ENCODE measurements at places on chromosomes 3 and 15. TPM values are rescaled to one million over a fixed set of nuclear protein-coding genes. Genes with fewer than 3 reads are reported as not detected.

CYP8B1 gene
- not detected for total RNA-seq

DNA sequence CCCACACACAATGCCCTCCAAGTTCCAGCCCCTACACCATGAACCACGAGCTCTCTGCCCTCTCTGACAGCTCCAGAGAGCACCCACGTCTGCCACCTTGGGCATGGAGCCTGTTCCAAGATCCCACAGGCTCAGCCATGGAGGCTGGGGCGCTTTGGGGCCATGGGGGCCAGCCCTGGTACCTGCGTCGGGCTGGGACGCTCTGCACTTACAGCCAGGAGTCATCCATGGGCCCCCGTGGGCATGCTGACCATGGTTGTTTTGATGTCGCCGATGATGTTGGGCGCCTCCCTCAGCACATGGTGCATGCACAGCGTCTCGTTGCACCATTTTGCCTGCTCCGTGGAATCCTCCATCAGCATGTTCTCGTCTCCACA is 51.9 kb upstream of the UBE2Q2 start:
- DNase-seq, result no peak

DNA sequence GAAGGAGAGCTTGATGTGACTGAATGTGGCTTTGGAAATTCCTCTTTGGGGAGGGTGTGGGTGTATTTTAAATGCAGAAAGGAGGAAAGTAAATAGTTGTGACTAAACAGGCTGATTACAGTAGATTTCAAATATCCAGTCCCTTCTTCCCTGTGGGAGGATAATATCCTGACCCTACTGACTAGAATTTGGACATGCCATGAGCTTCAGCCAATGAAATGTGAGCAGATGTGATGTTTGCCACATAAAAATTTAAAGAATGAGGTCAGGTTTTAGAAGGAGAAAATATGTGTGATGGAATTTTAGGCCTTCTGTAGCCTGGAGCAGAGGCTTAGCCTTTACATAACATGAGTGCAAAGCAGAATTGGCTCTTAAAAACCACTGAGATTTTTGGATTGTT is 1218.9 kb downstream of the ROBO2 start:
- DNase-seq, result peak; percentile 87

GRCh38 chr15:34304613-34305012 is 33.0 kb downstream of the SLC12A6 start:
- peak; percentile 3 for DNase-seq

DNA sequence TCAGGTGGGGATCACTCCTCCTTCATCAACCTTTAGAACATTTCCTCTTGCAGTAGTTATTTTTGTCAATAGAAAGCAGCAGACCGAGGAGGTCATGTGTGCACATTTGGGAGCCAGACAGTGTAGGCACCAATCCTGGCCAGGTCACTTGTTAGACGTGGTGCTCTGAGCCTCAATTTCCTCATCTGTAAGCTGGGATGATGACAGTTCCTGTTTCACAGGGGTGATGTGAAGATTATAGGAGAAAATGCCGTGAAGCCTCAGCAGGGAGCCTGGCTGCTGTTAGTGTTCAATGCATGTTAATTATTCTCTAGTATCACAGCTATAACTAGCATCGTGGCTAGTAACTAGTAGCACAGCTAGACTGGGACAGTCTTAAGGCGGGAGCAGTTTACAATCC is 64.7 kb downstream of the ATP2B2 start:
- no peak for DNase-seq

DNA sequence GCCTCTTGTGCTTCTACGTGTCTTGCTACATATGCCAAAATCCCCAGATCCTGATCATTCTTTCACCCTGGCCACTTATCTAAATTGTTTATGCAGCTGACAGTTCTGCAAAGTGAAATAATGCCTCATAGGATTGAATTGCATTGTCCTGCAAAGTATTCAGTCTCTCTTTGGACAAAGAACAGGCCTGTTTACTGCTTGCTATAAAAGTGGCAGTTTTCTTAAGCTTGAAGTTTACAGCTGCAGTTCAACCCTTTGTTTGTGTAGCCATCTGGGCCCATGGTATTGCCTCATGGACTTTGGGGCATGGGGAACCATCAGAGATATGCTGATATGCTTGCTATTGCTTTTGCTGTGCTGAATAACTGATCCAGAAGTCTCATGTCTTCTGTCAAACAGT is 523.2 kb downstream of the OTOL1 start:
- DNase-seq, result no peak

LRRIQ4 gene
- not detected for total RNA-seq

ROPN1 gene
- not detected for total RNA-seq

CHRNA7 gene
- not detected for total RNA-seq

DNA sequence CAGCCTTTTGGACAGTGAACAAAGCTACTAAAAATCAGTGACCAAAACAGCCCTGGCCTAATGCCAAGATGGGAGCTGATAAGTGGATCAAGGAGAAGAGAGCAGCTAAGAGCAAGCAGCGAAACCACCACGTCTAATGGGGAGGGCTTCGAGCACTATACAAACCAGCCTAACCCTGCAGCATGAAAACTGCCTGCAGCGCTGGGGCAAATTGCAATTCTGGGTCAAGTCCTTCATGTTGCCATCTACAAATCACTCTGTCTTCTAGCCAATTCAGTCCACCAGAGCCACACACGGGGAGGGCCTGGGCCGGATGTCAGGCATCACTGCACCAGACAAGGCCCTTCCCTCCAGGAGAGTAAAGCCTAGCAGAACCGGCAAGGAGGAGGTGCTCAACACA is 30.5 kb upstream of the SPATA12 start:
- no peak for DNase-seq

GRCh38 chr3:158731938-158732855 is at the start of gene RARRES1:
RARRES1 (minus strand) TSS chr3:158732457; CDS start chr3:158732415, 42 bp downstream.
- DNase-seq, result peak; percentile 23

GOLGA6L7 gene
- not detected for total RNA-seq

DNA sequence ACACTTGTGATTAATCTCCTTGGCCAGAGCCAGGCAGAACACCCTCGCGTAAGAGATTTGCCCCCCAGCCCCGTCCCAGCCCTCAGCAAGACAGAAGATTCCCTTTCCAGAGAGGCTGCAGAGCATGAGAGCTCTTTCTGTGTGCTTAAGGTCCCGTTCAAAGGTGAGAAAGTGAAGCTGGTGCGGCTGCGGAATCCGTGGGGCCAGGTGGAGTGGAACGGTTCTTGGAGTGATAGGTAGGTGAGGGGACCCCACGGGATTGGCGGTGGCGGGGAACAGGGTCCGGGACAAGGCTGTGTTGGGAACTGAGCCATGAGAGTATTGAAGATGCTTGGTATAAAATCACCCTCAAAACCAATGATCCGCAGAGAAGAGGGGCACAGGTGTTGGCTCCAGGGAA is 34.8 kb downstream of the CAPN3 start:
- no peak for DNase-seq

- no peak for DNase-seq
Observed at GRCh38 chr3:43290956-43291355, 4.6 kb downstream of the SNRK start.

DNA sequence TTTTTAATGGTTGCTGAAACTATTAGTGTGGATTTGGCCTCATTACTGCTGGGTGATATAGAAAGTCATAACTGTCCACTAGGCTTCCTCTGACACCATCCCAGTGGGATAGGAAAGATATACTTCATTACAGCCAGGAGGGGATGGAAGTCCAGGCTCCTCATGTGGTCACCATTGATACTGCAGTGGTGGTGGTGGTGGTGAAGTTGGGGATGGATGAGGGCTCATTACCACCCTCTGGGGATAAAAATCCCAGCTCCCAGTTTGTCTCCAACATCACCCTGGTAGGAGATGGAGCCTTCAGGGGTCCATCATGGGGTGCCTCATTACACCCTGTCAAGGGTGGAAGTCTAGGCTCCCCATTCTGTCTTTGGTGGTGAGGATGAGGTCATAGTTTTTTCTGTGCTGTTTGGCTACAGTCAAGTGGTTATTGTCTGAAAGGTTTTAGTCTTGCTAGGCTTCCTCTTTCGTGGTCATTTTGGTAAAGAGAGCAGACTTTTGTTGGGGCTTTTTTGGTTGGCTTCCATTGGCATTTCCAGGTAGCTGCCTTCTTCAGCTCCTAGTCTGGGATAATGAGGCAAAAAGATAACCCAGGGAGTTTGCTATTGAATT is 30.1 kb upstream of the FILIP1L start:
- DNase-seq, result no peak

KNG1 gene
- total RNA-seq, result not detected

DNA sequence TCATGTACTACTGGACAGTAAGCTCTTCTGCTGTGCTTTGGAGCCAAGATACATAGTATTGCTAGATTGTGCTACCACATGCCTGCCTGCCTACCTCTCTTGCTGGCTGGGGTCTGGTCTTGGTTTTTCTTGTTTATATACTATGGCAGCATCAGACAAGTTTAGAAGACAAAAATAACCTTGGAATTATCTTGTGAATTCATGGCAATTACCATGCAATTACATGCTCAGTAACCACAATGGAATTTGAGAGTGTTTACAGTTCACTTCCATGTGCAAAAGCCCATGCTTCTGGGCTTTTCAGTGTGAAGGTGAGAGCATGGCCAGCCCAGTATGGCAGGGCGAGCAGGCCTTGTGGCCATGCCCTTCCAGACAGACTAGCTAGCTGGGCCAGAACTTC is 48.0 kb upstream of the C15orf61 start:
- peak; percentile 19 for DNase-seq

GRCh38 chr15:31211353-31211752 is 109.8 kb upstream of the TRPM1 start:
- no peak for DNase-seq

DNA sequence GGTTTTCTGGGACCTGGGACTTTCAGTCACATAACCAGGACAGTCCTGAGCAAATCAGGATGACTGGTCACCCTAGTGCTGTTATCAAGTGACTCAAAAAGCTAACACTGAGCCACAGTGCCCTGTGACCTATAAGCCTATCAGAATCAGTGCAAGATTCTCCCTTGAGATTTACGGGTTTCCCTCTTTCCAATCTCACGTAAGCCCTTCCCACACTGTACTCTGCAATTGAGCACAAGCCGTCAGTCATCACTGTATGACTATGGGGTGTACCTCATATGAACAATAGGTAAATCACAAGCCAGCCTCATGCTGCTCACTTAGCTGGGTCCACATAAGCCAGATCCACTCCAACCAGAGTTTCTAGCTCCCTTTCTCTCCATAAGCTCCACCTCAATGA is 21.0 kb upstream of the CLDN18 start:
- DNase-seq, result no peak

GMPS gene
- total RNA-seq, result 57.5 TPM

TMC3 gene
- not detected for total RNA-seq

DNA sequence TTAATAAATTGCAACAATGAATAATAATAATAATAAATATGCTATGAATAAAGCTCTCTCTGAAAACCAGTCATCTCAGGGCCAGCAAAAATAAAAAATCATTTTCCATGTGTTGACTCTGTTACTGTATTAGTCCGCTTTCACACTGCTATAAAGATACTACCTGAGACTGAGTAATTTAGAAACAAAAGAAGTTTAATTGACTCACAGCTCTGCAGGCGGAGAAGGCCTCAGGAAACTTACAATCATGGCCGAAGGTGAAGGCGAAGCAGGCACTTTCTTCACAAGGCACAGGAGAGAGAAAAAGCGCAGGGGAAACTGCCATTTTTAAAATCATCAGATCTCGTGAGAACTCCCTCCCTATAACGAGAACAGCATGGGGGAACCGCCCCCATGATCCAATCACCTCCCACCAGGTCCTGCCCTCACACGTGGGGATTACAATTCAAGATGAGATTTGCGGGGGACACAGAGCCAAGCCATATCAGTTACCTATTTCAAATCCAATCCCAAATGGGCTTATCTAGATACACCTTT is 224.1 kb downstream of the IGSF11 start:
- DNase-seq, result no peak

GRCh38 chr15:37572401-37572800 is 362.0 kb upstream of the TMCO5A start:
- DNase-seq, result no peak

DNA sequence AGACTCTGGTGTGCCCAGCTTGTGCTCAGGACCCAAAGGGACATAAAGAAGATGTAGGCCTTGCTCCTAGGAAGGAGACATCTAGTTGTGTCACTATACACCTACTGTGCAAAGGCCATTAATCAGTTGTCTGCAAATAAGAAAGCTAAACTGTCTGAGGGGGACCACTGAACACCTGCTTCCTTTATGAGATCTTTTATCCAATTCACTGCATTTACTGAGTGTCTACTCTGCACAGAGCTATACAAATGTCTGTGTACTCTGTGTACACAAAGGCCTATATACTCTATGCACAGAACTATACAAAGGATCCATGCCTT is 124.8 kb downstream of the CTNNB1 start:
- no peak for DNase-seq

- DNase-seq, result no peak
Observed at GRCh38 chr3:122989856-122990575, 37.5 kb downstream of the SEMA5B start.

GRCh38 chr3:149151843-149152242 is 22.4 kb downstream of the HPS3 start:
- peak; percentile 58 for DNase-seq

- no peak for DNase-seq
Observed at GRCh38 chr3:55641964-55642363, 154.9 kb upstream of the WNT5A start.

GRCh38 chr3:78426454-78426853 is 1341.3 kb downstream of the ROBO1 start:
- DNase-seq, result no peak

GRCh38 chr3:127970966-127971592 is 56.0 kb downstream of the KBTBD12 start:
- peak; percentile 39 for DNase-seq

RARB gene
- not detected for total RNA-seq

- no peak for DNase-seq
Observed at GRCh38 chr3:77134769-77135168, 94.9 kb downstream of the ROBO2 start.

IGF1R gene
- total RNA-seq, result 51.1 TPM

DNA sequence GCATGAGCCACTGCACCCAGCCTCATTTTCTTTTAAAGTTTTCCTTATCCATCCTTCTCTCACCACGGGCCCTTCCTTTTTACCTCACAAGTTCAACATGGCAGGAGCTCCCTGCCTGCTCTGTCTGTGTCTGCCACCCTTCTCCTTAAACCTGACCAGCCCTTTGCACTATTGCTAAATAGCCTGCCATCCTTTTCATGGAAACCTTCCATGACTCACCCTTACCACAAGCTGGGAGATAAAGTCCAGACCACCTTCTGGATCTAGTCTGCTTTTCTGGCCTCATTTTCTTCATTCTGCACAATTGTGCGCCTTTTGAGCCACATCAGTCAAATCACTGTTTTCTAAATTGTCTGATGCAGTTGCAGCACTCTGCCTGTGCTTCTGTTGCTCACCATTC is 8.9 kb downstream of the PARP14 start:
- DNase-seq, result peak; percentile 35

- no peak for DNase-seq
Observed at GRCh38 chr15:49637857-49638256, 17.0 kb downstream of the DTWD1 start.

- DNase-seq, result peak; percentile 37
Observed at GRCh38 chr15:78056714-78057269, 20.7 kb downstream of the TBC1D2B start.

- DNase-seq, result peak; percentile 90
Observed at GRCh38 chr3:190120269-190121060, at the start of gene P3H2. P3H2 (minus strand) TSS chr3:190120897; CDS start chr3:190120731, 166 bp downstream.

BDH1 gene
- 2.0 TPM for total RNA-seq

HRG gene
- total RNA-seq, result not detected

All from HFFc6 (cell line).